ENCODE measurements at places on chromosomes 4 and X. TPM values are rescaled to one million over a fixed set of nuclear protein-coding genes. Genes with fewer than 3 reads are reported as not detected.

IL2RG gene
- total RNA-seq: 4.2 TPM

CT83 gene
- total RNA-seq: not detected

CC2D2A gene
- total RNA-seq: 33.1 TPM

NUDT11 gene
- total RNA-seq: 1.5 TPM

G6PD gene
- total RNA-seq: 86.4 TPM

CLNK gene
- total RNA-seq: not detected

CTAG2 gene
- not detected for total RNA-seq

CFI gene
- total RNA-seq: 15.0 TPM

PRKG2 gene
- 0.49 TPM for total RNA-seq

TKTL2 gene
- not detected for total RNA-seq

MAML3 gene
- total RNA-seq: 16.2 TPM

SYNPO2 gene
- 109 TPM for total RNA-seq

DCAF4L1 gene
- total RNA-seq: not detected

MGST2 gene
- 78.3 TPM for total RNA-seq

Measured in vagina (tissue), 2 donors.